ENCODE measurements at places on chromosomes 6 and 20.

DNA sequence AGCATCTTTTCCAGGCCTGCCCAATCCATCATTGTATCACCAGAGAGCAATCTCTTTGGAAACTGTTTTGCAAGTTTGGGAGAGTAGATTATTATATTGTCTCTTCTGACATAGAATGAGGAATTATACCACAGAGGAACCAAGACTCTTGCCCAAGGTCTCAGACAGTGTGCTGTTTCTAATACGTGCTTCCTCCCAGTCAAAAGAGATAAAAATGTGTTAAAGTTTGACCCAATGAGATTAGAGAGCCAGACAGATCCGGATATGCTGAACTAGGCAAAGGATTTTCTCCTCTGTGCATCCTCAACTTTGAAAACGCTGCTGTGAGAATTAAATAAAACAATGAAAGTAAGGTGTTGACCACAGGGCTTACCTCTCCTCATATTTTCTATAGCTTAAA, 18.6 kb upstream of the NT5E start:
- no peak for DNase-seq

- no peak for DNase-seq
These were observed 345.4 kb upstream of the NOX3 start for GRCh38 chr6:155801046-155801445.

DNA sequence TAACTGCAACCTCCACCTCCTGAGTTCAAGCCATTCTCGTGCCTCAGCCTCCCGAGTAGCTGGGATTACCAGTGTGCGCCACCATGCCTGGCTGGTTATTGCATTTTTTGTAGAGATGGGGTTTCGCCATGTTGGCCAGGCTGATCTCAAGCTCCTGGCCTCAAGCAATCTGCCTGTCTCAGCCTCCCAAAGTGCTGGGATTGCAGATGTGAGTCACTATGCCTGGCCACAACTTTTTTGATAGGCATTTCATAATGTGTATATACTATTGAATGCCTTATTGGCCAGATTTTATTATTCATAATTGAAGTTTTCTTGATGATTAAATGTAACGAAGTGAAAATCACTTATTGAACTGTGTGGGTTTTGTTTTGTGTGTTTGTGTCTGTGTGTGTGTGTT, 27.9 kb downstream of the FIG4 start:
- no peak for DNase-seq

GRCh38 chr20:56808117-56808725, 179.1 kb downstream of the TFAP2C start:
- no peak for DNase-seq

GRCh38 chr6:21037453-21037852, 503.2 kb downstream of the CDKAL1 start:
- no peak for DNase-seq

- no peak for DNase-seq
These were observed 14.6 kb upstream of the GRM1 start for GRCh38 chr6:146014233-146014632.

GRCh38 chr6:90044182-90044832, 150.0 kb downstream of the GJA10 start:
- DNase-seq: no peak

DNA sequence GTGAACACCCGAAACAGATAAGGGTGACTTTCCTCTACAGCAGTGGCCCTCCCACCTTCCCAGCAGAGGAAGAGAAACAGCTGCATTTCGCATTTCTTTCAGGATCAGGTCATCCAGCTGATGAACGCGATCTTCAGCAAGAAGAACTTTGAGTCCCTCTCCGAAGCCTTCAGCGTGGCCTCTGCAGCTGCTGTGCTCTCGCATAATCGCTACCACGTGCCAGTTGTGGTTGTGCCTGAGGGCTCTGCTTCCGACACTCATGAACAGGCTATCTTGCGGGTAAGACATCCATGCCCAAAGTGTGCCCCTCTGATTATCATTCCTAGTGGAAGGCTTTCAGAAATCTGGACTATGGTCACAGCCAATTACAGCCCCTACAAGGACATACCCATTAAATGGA, 27.8 kb upstream of the MROH8 start:
- no peak for DNase-seq

GRCh38 chr20:44963325-44964215, 2.7 kb upstream of the STK4 start:
- DNase-seq: no peak

DNA sequence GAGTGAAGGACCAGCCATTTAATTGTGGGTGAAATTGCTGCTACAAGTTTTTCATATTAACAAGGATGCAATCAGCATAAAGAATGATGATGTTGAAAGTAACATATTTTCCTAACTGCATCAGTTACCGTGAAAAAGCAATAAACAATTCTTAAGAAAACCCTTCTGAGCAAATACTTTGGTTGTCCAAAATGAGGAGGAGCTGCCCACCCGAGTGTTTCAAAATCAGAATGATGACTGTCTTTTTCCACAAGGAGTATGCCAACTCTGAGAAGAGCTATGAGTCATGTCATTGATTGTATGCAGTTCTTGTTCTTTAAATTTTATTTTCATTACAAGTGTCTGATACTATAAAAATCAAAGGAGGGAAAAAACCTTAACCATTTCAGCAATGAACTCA, 470.5 kb downstream of the COL12A1 start:
- no peak for DNase-seq

- DNase-seq: no peak
These were observed 51.4 kb downstream of the KDM1B start for GRCh38 chr6:18206591-18206990.

- no peak for DNase-seq
These were observed 124.7 kb downstream of the QKI start for GRCh38 chr6:163539101-163539762.

Data from Right ventricle myocardium superior (tissue), 1 donor.